ENCODE measurements at places on chromosomes 3 and 15. TPM values are rescaled to one million over a fixed set of nuclear protein-coding genes. Genes with fewer than 3 reads are reported as not detected.

The LYZL4 gene
- not detected for total RNA-seq

The MLH1 gene
- total RNA-seq: 33.8 TPM

The FAM174B gene
- 6.6 TPM for total RNA-seq

The IL5RA gene
- total RNA-seq: 0.33 TPM

The CTXN2 gene
- total RNA-seq: not detected

The MUSTN1 gene
- total RNA-seq: 3.3 TPM

The C3orf62 gene
- total RNA-seq: 9.8 TPM

The C2CD4B gene
- total RNA-seq: not detected

The SAMD7 gene
- total RNA-seq: not detected

The NDUFB4 gene
- 82.8 TPM for total RNA-seq

The C3orf20 gene
- 0.38 TPM for total RNA-seq

Data from CD4-positive, alpha-beta memory T cell (primary cell).